CD4-positive, alpha-beta T cell treated with Interleukin-6 at 100 ng/mL for 8 hours (primary cell): ENCODE measurements at places on chromosomes 12 and 14.
A peak's percentile ranks its signal among the peaks of the same experiment; 100 is the strongest.

- no peak for DNase-seq
Observed at GRCh38 chr12:38547586-38547985, 231.0 kb downstream of the ALG10B start.

- no peak for DNase-seq
Observed at GRCh38 chr12:2058837-2059236, 6.0 kb downstream of the CACNA1C start.

DNA sequence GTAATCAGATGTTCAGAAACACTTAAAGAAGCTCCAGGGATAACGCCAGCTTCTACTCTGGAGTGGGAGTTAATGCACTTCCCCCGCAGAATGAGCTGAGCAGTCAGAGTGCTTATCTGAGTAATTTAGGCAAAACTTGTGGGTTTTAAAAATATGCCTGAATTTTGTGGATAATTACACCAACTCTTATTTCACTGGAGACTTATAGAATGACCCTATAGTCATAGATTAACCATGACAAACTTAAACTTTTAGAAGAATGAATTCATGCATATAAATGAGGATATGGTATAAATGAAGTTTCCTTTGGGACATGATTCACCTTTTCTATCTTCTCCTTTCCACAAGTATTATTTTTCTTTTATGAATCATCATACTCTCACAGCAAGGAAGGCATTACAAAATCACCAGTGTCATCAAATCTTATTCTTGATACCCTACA is 241.1 kb upstream of the FBXO33 start:
- no peak for DNase-seq

DNA sequence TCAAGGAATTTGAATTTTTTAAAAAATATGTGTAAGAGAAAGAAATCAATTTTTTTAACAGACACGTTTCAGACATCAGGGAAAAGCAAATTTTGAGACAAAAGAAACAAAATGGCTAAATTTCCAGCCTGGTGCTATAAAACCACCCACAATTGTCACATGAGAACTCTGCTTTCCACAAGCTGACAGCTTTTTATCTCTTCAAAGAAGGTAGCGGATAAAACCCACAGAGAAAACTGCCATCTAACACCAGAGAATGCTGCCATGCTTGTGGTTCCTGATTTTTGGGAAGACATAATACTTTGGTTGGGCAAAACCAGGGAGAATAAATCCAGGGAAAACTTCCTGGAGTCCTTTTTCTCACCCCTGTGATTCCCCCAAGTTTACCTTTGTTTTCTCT is 10.3 kb upstream of the ITPR2 start:
- no peak for DNase-seq

GRCh38 chr14:74720526-74720925 is 7.6 kb downstream of the FCF1 start:
- DNase-seq: no peak

GRCh38 chr14:96394047-96394815 is 2.3 kb downstream of the AK7 start:
- DNase-seq: no peak

GRCh38 chr12:42982828-42983227 is 393.3 kb upstream of the PRICKLE1 start:
- no peak for DNase-seq

- peak; percentile 18 for DNase-seq
Observed at GRCh38 chr14:22003461-22003860, 329.8 kb upstream of the OR4E1 start.

DNA sequence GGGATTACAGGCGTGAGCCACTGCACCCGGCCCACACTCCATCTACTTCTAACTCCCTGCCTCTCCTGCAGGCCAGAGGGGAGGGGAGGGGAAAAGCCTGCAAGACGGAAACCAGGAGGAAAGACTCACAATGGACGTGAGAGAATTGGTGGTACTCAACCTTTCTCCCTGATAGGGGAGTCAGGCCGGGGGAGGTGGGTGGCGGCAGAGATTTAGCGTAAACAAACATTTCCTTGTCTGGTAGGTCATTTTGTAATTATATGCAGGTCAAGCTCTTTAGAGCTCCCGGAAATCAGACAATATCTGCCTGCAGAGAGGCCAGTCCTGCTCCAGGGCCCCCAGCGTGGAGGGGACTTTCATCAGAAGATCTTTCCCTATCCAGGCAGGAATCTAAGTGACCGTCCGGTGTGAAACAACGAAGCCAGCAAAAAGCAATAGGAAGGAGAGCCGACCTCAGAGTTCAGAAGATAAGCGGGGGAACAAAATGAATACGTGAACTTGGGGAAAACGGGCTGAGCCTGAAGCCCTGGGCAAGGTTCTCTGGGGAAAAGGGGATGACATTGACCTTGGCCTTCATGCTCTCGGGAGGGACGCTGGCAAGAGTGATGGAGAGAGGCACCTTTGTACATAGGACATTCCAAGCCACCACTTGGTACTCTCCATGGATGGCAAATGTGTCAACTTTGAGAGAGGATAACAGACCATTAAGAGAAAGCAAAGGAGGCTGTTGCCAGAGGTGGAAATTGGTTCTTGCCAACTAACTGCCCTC is 62.3 kb downstream of the SPRING1 start:
- no peak for DNase-seq

DNA sequence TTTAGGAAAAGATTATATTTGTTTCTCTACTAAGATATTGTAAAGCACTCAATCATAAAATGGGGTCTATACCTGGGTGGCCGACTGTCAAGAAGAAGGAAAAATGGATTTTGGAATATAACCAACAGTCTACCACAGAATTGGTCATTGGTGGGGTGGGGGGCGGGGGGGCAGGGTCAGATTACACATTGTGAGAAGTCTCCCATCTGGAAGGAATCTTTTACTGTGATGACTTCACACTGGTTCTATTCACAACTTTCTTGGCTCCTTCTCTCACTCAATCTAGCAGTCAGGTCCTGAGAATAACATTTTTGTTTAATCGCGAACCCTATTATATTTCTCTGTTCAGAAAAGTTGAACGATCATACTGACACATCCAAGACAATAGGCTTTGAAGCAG is 8.7 kb upstream of the CLEC4E start:
- DNase-seq: no peak

DNA sequence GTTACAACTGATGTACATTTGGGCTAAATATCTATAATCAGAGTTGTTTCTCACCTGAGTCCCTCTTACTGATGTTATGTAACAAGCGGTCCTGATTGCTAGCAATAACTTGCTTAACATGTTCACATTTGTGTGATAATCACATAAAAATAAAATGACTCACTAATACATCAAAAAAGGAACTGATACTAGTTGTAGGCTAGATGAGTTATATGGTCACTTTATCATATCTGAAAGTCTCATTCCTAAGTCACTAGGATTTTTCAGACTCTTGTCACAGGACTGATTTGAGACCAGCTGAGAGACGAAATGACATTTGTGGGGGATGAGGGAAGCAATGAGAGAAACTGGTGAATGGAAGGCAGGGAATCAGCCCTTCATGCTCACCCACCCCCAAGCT is 34.3 kb downstream of the NKX2-1 start:
- no peak for DNase-seq

GRCh38 chr12:29317556-29318363 is 63.2 kb downstream of the ERGIC2 start:
- peak; percentile 65 for DNase-seq

- DNase-seq: no peak
Observed at GRCh38 chr12:108076556-108076955, 52.5 kb upstream of the WSCD2 start.

DNA sequence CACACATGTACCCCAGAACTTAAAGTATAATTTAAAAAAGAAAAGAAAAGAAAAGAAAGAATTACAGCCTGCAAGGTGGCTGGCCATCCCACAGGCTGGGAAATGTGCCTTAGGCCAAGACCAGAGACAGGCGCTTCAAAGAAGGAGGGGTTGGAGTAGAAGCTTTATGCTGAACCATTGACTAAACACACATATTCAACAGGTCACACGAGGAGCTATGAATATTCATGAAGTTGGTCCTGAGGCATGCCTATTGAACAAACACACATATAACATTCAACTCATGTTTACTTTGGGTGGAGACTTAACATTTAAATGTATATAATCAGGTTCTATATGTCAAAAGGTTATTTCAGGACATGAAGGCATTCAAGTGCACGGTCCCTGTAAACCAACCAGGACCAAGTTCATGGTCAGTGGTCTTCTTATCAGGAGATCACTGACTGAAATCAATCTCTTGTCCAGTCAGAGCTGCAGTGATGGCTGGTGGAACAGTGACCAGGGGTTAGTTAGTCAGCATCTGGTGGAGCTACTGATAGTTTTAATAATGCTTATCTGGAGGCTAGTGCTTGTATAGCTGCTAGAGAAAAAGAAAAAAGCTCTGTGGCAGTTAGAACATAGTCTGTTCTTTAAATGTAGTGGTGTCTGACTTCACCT is 35.6 kb upstream of the ITPR2 start:
- DNase-seq: no peak

DNA sequence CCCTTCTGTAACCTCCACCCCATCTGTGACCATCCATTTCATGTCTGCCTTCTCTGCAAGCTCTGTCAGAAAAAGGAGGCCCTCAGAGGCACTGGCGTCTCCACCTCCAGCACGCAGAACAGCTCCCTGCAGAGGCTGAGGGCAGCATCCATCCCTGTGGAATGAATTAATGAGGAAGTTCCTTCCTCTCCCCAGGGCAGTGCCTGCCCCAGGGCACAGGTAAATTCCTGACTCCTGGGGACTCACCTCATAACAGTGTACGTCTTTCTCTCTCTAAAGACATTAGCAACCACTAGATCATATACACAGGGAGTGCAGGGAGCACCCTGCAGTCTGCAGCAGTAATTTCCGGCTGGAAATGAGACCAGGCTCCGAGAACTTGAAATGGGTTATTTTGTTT is 155.0 kb upstream of the TMEM132C start:
- no peak for DNase-seq

DNA sequence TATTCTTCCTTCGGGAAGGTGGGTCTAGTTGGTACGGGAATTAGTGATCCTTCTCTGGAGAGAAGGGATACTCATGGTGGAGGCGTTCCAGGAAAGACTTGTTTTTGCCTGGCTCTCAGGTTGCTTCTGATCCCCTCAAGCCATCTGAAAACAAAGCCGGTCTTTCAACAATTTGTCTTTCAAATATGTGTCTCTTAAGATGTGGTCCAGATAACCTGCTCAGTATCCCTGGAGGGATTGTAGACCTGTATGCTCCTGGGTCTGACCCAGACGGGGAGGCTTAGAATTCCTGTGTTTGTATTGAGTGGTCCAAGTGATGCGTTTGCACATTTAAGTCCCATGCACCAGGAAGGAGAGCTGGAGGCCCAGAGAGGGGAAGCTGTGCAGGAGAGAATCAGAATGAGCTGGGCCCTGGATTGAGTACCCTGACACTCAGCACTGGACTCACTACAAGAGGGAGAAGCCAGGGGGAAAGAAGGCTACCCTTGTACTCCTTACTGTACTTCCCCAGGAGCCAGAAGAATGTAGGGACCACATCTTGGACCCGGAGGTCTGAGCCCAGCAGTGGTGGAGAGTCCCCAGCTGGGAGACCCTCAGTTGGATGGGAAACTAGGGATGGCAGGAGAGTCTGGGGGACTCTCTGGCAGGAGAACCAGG is 40.4 kb downstream of the ERH start:
- DNase-seq: no peak

DNA sequence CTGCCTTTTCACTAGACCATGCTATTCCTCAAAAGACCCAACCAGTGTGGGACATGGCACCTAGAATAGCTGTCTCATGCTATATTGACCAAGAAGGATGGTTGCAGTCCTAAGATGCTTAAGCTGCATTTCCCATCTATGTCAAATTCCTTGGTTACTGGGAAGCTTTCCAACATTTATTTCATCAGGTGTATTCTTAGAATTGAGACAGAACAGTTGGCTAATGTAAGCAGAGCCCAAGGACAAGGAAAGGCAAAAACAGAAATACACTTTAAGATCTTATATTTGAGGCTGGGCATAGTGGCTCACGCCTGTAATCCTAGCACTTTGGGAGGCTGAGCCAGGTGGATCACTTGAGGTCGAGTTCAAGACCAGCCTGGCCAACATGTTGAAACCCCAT is 24.7 kb downstream of the ARG2 start:
- DNase-seq: no peak

GRCh38 chr14:77488558-77488957 is 10.1 kb downstream of the ISM2 start:
- no peak for DNase-seq

DNA sequence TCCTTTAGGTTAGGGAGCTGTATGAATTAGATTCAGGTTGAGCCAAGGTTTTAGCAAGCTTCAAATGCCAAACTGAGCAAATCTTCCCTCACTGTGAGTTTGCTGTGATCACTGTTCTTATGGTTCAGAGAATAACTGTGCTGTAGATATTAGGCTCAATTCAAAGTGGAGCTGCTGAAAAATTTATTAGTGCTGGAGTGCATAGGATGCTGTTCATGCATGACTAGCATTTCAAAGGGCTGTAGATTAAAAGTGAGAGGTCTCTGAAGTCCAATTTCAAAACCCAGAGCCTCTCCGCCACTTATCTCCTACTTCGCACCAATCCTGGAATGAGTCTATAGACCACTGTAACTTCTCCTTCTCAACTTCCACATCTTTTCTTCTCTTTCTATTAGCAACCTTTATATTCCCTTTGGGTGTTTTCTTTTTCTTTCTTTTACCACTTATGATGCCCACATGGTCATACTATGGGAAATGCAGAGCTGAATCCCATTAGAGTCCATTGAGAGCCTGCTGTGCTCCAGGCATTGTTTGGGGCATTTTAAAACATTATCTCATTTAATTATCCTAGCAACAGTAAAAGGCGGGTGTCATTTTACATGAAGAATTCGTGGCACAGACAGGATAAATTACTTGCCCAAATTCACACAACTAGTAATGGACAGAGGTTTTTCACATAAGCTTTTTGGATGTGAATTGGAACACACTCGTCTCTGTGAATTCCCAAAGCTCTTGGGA is 77.5 kb upstream of the EEA1 start:
- no peak for DNase-seq

- DNase-seq: no peak
Observed at GRCh38 chr14:30564868-30565248, 5.9 kb downstream of the G2E3 start.

DNA sequence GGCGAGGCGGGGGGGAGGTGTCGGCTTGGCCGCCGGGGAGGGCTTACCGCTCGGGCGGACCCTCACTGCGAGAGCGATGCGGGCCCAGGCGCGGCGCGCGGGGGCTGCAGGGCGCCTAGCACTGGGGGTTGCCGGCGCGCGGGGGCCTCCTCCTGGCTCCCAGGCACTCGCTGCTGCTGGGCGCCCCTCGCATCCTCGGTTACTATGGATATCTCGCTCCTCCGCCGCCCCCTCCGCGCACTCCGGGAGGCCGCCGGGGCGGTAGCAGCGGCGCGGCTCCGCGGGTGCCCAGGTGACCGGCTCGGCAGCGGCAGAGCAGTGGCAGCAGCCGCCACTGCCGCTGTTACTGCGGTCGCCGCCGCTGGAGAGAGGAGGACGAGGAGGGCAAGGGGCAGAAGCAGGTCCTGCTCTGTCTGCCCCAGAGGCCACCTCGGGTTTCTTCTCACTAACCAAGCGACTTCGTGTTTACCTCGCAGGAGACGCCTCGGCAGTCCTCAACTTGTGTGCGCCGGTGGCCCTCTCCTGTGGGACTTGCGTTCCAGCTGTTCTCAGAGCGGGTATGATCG is 250.1 kb downstream of the APAF1 start:
- DNase-seq: no peak
